Endothelial cell (in vitro differentiated cells): ENCODE measurements at places on chromosomes 11 and 22. TPM values are rescaled to one million over a fixed set of nuclear protein-coding genes. Genes with fewer than 3 reads are reported as not detected.

- no peak for DNase-seq
These were observed 263.7 kb downstream of the NELL1 start for GRCh38 chr11:20933086-20933485.

- DNase-seq: no peak
These were observed 257.5 kb upstream of the MTNR1B start for GRCh38 chr11:92711926-92712325.

DNA sequence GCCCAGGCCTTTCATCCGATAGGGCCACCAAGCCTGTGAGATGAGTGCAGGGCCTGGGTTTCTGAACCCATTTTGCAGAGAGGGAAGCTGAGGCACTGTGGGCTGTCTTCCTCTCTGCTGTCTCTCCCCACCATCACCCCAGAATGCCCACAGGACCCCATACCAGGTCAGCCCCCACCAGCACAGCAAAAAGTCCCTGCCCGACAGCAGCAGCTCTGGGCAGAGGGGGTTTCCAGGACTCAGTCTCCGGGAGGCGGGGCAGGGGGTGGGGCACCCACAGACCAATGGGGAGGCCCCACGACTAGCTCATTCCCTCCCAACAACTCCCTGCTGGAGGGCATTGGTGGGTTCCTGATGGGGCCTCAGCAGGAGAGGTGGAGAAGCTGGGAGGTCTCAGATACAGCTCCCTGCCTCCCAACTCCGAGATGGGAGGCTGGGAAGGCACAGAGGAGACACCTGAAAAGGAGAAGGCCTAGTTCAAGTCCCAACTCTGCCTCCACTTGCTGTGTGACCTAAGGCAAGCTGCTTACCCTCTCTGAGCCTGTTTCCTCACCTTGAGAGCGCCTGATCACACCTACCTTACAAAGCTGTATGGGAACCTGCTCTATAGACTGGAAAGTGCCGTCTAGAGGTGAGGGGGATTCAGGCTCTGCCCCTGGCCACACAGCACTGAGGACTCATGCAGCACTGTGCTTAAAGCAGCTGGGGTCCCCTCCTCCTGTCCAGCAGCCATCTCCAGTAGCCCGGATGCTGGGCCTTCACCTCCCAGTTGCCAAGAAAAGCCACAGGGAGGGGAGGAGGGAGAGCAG lies 3.5 kb downstream of the CBX7 start:
- no peak for DNase-seq

- DNase-seq: no peak
These were observed 80.0 kb upstream of the PPARA start for GRCh38 chr22:46070215-46070802.

GRCh38 chr22:19978748-19979147 lies 37.1 kb upstream of the TXNRD2 start:
- no peak for DNase-seq

DNA sequence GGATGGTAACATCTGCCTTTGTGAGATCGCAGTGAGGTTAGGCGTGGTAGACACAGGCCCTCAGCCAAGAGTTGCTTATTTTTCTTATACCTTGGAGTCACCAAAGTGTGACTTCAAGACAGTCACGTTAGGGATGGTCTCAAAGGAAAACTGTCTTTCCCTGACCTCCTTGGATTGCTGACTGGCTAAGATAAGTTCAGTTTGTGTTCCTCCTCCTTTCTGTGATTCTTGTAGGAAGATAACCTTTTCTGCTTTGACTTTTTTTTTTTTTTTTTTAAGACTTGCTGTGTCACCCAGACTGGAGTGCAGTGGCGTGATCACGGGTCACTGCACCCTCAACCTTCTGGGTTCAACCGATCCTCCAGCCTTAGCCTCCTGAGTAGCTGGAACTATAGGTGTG lies 23.1 kb downstream of the TAB1 start:
- no peak for DNase-seq

DNA sequence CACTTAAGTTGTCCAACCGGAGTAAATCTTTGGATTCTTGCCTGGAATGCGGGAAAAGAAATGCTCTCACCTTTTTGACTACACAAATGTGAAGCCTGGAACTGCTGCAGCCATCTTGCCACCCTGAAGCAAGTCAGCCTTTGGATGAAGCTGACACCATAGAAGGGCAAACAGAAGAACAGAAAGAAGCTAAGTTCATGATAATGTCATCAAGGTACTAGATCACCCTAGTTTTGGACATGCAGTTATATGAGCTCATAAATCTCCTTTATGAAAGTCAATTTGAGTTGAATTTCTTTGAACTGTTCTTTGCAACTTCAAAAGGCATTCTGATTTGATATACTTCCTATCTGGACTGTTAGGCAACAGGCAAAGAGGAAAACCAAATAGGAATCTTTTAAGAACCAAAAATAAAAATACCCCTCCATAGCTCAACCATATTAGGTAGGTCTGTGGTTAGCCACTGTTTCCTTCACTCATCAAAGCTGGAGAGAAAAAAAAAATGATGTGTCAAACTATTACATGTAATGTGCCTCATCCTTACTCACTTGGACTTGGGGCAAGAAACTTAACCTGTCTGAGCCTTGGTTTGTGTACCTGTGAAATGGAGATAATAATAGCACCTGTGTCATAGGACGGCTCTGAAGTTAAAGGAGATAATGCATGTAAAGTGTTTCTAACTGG lies 91.9 kb downstream of the WT1 start:
- no peak for DNase-seq

DNA sequence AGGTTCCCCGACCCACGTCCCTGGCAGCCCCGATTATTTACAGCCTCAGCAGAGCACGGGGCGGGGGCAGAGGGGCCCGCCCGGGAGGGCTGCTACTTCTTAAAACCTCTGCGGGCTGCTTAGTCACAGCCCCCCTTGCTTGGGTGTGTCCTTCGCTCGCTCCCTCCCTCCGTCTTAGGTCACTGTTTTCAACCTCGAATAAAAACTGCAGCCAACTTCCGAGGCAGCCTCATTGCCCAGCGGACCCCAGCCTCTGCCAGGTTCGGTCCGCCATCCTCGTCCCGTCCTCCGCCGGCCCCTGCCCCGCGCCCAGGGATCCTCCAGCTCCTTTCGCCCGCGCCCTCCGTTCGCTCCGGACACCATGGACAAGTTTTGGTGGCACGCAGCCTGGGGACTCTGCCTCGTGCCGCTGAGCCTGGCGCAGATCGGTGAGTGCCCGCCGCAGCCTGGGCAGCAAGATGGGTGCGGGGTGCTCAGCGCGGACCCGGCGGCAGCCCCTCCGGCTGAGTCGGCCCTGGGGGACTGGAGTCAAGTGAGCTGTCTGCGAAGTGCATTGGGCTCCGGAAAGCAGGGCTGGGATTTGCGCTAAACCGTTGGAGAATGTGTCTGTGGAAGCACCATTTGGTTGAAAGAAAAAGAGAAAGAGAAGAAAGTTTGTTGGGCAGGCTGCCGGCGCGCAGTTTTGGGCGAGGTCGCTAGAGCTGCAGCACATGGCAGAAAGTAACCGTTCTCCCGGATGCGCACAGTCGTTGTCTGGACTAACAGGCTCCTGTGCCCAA lies at the start of gene CD44:
TSS of gene CD44 (plus strand) at position 229 of the 779 bp plus-strand sequence. CDS start at position 362, 133 bp downstream.
- peak; percentile 20 for DNase-seq

- no peak for DNase-seq
These were observed 75.4 kb downstream of the ME3 start for GRCh38 chr11:86596861-86597586.

DNA sequence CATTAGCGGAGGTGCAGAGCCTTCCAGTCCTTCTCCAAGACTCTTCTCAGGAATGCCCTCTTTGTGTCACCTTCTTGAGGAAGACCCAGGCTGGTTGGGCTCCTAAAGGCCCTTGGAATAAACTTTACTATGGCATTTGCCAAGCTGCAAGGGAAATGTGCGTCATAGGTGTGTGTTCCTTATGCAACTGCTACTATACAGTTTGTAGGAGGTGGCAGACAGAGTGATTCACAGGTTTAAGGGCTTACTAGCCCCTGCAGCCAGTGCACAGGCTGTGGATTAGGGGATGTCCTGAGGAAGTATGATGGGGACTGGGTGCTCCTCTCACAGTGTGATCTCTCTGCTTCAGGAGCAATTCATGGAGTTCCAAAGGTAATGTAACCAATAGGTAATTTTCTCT lies 74.6 kb downstream of the TENM4 start:
- no peak for DNase-seq

CYTH4 gene
- total RNA-seq: 0.33 TPM

VWCE gene
- 25.3 TPM for total RNA-seq

FAM83F gene
- 3.5 TPM for total RNA-seq

RIN1 gene
- total RNA-seq: 4.8 TPM

RAB36 gene
- total RNA-seq: 2.2 TPM

KRTAP5-9 gene
- 0.80 TPM for total RNA-seq

TSPAN32 gene
- 0.23 TPM for total RNA-seq

KIAA1671 gene
- total RNA-seq: 92.1 TPM
